Stimulated activated naive CD8-positive, alpha-beta T cell treated with anti-CD3 and anti-CD28 coated beads, Interleukin-15, Interleukin-2, amounts not matched to agents 100 U/mL and 50 U/mL, for 24 hours (primary cell): ENCODE measurements at places on chromosomes 1 and 21.

GRCh38 chr1:17016317-17016661 lies 4.6 kb upstream of the ATP13A2 start:
- DNase-seq: no peak

- DNase-seq: peak; percentile 79
Measured at GRCh38 chr1:152458384-152459185, 44.5 kb upstream of the CRNN start.

DNA sequence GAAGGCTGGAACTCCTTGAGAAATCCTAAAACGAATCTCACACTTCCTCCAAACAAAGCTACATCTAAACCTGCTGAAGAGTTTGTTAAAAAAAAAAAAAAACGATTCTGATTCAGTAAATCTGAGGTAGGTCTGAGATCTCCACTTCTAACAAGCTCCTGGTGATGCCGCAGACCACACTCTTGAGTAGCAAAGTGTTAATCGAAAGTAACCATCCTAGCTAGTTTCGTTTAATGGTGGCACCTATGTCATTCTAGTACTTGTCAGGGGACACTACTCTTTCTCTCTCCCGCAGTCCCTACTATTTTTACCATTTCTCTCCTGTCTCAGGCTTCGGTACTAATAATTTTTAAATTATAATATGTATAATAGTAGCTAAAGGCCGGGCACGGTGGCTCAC lies 2.1 kb downstream of the CLCC1 start:
- DNase-seq: no peak

GRCh38 chr1:78691995-78692747 lies 42.5 kb downstream of the IFI44 start:
- DNase-seq: no peak

DNA sequence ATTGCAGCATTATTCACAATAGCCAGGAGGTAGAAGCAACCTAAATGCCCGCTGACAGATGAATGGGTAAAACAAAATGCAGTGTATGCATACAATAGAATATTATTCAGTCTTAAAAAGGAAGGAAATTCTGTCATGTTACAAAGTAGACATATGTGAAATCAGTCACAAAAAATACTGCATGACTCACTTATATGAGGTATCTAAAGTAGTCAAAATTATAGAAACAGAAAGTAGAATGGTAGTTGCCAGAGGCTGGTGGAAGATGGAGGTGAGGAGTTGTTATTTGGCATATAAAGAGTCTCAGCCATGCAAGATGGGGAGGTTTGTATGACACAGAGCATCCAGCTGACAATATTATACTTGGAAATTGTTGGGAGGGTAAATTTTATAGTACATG lies 43.0 kb upstream of the EGLN1 start:
- DNase-seq: no peak

DNA sequence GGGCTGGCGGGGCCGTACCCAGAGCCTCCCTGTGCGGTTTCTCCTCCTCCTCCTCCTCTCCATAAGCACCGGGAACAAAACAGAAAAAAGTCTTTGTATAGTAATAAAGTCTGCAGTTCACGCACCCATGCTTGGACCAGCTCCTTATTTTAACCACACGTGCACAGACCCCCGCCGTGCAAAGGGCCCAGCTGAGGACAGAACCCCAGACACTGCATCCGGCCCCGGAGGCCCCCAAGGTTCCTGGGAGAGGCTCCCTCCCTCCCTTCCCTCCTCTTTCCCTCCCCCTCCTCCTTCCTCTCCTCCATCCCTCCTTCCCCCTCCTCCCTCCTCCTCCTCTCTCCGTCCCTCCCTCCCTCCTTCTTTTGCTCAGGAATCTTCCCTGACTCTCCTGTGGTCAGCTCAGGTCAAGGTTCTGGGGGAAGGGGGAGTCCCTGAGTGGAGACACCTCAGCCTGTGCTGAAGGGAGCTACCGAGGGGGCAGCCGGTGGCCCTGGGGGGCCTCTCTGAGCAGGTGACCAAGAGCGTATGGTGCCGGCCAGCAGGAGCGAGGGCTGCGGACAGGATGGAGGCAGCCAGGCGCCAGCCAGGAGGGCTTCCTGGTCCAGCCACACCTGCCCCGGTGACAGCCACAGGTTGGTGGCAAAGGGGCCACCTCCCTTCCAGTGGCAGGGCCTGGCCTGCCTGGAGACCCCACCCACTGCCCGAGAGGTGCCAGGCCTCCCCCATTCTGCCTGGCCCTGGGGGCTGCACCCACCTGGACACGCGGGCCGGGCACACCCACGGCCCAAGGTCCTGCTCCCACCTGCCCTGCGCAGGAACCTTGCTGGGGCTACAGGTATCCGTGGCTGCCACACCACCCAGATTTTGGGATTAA lies 3.2 kb upstream of the TTLL10 start:
- no peak for DNase-seq

GRCh38 chr1:44784094-44785028 lies 3.6 kb downstream of the BEST4 start:
- DNase-seq: peak; percentile 54

- no peak for DNase-seq
Measured at GRCh38 chr1:182193908-182194550, 132.5 kb upstream of the ZNF648 start.

DNA sequence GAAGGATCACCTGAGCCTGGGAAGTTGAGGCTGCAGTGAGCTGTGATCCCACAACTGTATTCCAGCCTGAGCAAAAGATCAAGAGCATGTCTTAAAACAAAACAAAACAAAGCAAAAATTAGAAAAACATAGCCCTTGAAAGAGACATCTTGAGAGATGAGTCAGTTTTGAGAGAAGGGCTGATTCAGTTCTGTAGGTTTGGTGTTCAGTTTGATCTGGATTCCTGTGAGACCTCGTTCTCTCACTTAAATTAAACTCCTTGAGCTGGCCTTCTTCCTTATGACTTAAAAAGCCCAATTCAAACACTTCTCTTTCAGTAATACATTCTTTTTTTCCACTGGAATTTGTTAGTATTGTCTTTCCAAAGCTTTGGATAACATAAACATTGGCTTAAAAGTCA lies 164.2 kb downstream of the NRIP1 start:
- DNase-seq: no peak

DNA sequence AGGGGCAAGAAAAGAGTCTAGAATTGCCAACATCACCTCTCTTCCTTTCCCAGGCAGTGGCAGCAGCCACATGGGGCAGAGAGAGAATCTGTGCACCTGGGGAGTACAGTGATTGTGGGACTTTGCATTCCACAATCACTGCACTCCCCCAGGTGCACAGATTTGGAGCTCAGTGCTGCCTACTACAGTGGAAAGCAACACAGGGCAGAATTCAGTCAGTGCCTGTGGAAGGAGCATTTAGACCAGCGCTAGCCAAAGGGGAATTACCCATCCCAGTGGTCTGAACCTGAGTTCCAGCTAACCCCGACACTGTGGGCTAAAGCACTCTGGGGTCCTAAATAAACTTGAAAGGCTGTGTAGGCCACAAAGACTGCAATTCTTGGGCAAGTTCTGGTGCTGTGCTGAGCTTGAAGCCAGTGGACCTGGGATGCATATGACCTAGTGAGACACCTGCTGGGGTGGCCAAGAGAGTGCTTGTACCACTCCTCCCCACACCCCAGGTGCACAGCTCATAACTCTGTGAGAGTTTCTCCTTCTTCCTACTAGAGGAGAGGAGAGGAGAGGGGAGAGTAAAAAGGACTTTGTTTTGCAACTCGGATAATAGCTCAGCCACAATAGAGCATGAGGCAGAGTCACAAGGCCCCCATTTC lies 50.3 kb downstream of the NUP210L start:
- no peak for DNase-seq

DNA sequence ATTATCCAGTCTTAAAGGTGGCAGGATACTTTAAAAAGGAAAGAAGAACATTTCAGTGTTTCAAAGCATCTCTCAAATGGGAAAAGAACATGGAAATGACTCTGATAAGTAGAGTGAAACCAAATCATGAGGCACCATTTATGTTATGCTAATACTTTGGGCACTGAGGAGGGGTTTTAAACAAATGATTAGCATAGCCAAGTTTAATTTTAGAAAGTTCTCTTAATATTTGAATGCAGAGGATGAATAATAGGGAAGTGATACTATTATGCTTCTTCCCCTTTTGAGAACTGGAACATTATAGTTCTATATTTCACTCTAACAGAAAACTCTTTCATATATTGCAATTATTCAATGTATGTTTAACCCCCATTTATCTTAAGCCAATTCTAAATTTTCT lies 1181.9 kb upstream of the PRMT6 start:
- no peak for DNase-seq

- DNase-seq: no peak
Measured at GRCh38 chr1:177119311-177119710, 45.2 kb downstream of the ASTN1 start.

- no peak for DNase-seq
Measured at GRCh38 chr1:3940754-3941345, 40.8 kb upstream of the C1orf174 start.

DNA sequence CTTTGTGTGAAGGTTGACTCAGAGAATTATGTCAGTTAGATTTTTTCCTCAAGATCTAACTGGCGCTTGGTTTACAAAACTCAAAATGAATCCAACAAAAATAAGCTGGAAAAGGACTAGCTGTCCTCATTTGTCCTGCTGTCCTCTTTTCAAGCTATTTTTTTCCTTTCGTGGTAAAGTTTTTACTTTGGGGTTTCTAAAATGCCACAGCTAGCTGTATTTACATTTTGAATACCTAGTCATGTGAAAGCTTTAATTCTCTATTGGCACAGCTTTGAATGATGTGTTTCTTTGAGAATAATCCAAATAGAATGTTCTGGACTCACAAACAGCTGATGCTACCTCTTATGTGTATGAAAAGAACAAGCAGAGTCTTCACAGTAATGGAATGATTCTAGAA lies 673.6 kb upstream of the NR5A2 start:
- no peak for DNase-seq

DNA sequence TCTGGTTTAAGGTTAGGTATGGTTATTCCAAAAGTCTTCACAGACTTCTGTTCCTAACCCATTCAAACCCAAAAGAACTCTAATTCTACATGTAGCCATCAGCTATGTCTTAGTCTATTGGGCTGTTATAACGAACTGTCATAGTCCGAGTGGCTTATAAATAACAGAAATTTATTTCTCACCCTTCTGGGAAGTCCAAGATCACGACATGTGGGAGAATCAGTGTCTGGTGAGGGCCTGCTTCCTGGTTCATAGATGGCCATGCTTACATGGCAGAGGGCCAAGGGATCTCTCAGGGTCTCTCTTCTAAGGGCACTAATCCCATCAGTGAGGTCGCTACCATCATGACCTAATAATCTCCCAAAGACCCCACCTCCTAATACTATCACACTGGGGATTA lies 103.0 kb upstream of the PPP2R5A start:
- DNase-seq: no peak

- no peak for DNase-seq
Measured at GRCh38 chr1:206979379-206980043, 9.3 kb upstream of the FCAMR start.

DNA sequence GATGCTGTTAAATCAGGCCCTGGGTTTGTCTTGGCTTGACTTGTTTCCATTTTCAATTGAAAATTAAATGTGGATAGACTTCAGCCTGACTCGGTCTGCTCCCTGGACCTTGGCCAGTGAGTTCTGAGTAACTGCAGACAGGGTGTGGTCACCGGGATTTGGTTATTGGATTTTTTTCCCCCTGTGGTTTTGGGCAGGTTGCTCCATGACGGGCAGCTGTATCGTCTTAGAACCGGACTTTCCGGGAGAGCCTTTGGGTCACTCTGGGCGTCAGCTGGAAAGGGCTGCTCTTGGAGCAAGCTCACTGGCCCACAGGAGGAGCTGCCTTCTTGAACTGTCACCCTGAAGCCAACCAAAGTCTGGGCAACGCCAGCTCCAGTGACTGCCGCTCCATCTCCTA lies 75.0 kb downstream of the CLIC6 start:
- DNase-seq: no peak
